Upper lobe of right lung (tissue), 1 donor: ENCODE measurements at places on chromosomes 12 and 14.

DNA sequence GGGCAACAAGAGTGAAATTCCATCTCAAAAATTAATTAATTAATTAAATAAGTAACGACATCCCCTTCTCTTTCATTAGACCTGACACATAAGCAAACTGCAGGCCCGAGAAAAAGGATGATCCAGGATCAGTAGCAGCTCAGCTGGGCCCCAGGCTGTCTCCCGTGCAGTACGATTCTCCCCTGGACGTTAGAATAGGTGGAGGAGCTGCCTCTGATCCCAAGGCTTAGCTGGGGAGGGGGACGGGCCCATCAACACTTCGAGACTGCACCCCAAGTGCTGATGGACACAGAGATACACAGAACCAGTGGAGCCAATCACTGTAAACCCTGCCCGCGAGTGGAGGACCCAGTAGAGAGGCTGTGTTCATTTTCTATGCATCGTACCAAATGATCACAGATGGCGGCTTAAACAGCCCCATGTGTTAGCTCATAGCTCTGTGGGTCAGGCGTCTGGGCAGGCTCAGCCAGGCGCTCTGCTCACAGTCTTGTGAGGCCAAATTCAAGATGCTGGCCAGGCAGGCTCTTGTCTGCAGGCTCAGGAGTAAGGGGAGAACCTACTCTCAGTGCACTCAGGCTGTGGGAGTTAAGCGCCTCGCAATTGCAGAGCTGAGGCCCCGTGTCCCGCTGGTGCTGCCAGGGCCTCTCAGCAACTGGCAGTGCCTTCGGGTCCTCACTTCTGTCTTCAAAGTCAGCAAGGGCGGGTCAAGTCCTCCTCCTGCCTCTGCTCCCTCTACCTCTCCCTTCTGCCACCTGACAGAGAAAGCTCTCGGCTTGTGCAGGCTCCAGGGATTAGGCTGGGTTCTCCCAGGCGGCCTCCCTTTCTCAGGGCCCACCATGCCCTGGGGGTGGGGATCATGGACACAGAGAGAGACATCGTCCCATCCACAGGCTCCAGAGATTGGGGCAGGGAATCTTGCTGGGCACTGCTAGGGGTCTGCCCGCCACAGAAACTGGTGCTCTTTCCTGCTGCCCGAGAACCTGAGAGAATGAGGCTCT lies 26.4 kb downstream of the RIMBP2 start:
- H3K4me1 ChIP-seq, result no peaks in the 10 kb centered on the region
- no peaks in the 10 kb centered on the region for H3K36me3 ChIP-seq

DNA sequence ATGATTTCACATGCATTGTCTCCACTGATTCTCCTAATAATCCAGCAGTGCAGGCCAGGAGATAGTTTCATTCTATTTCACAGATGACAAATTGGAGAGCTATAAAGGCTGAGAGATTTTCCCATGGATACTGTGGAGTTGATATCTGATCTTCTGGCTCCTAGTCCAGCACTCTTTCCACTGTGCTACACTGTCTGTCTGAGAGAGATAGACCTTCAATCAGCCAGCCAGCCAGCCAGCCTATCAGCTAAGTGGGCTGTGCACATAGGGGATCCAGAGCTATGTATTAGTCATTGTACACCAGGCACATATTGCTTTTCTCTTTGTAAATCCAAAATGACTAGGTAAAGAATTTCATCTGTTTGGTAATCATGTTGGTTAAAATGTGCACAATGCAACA lies 91.8 kb upstream of the ATP2B1 start:
- no peak overlapping the region for H3K27ac ChIP-seq
- no peaks in the 10 kb centered on the region for H3K27me3 ChIP-seq
- no peak overlapping the region for H3K4me3 ChIP-seq
- no peaks in the 10 kb centered on the region for H3K36me3 ChIP-seq
- no peaks in the 10 kb centered on the region for H3K4me1 ChIP-seq

DNA sequence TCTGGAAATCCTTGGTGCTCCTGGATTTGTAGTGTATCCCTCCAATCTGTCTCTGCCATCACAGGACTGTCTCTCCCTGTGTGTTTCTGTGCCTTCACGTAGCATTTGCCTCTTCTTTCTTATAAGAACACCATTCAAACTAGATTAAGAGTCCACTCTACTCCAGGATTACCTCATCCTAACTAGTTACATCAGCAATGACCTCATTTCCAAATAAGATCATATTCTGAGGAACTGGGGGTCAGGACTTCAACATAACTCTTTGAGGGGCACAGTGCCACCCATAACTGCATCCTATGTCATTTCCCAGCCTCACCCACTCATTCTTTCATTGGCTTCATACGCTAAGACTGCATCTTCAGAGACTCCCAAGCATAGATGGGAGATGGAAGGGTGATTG lies 106.2 kb downstream of the NT5DC3 start:
- no peaks in the 10 kb centered on the region for H3K4me1 ChIP-seq
- no peak overlapping the region for H3K4me3 ChIP-seq
- no peaks in the 10 kb centered on the region for H3K27me3 ChIP-seq
- DNase-seq, result no peak
- no peaks in the 10 kb centered on the region for H3K36me3 ChIP-seq

- no peak overlapping the region for H3K27ac ChIP-seq
- DNase-seq, result no peak
- H3K4me1 ChIP-seq, result peaks cover 6% of the 10 kb centered on the region
- H3K27me3 ChIP-seq, result no peaks in the 10 kb centered on the region
Observed at GRCh38 chr14:51449681-51450080, 202.0 kb upstream of the FRMD6 start.

- H3K27me3 ChIP-seq, result no peaks in the 10 kb centered on the region
- DNase-seq, result no peak
- no peak overlapping the region for H3K4me3 ChIP-seq
- no peaks in the 10 kb centered on the region for H3K4me1 ChIP-seq
- no peak overlapping the region for H3K27ac ChIP-seq
- no peaks in the 10 kb centered on the region for H3K36me3 ChIP-seq
Observed at GRCh38 chr14:99300190-99300589, 28.2 kb upstream of the BCL11B start.

GRCh38 chr12:1936406-1937320 lies 18.2 kb upstream of the CACNA2D4 start:
- DNase-seq, result peak; percentile 87
- peaks cover 7% of the 10 kb centered on the region for H3K4me1 ChIP-seq
- no peaks in the 10 kb centered on the region for H3K27me3 ChIP-seq
- peaks cover 29% of the 10 kb centered on the region for H3K36me3 ChIP-seq
- no peak overlapping the region for H3K4me3 ChIP-seq
